ENCODE measurements at places on chromosomes 16 and 17.

GRCh38 chr16:73233846-73234424, 186.0 kb upstream of the ZFHX3 start:
- no peak for DNase-seq

DNA sequence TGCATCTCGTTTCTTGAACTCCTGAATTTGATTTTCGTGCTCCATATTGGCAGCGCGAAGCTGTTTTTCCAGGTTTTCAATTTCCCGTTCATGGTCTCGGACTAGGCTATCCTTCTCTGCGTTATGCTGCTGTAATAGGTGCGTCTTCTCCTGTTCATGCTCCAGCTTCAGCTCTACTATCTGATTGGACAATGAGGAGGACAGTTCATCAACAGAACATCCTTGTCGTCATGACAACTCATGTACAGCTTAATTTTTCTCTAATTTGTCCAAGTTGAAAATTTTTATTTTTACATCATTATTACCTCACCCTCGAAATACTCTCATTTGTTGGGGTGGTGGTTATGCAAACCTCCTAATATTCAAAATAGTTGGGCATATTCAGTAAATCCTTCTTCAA, 289.8 kb downstream of the CEP112 start:
- no peak for DNase-seq

GRCh38 chr17:903691-904481, 75.7 kb downstream of the NXN start:
- DNase-seq: peak; percentile 98

GRCh38 chr17:50352072-50352692, 6.3 kb downstream of the XYLT2 start:
- peak; percentile 61 for DNase-seq

DNA sequence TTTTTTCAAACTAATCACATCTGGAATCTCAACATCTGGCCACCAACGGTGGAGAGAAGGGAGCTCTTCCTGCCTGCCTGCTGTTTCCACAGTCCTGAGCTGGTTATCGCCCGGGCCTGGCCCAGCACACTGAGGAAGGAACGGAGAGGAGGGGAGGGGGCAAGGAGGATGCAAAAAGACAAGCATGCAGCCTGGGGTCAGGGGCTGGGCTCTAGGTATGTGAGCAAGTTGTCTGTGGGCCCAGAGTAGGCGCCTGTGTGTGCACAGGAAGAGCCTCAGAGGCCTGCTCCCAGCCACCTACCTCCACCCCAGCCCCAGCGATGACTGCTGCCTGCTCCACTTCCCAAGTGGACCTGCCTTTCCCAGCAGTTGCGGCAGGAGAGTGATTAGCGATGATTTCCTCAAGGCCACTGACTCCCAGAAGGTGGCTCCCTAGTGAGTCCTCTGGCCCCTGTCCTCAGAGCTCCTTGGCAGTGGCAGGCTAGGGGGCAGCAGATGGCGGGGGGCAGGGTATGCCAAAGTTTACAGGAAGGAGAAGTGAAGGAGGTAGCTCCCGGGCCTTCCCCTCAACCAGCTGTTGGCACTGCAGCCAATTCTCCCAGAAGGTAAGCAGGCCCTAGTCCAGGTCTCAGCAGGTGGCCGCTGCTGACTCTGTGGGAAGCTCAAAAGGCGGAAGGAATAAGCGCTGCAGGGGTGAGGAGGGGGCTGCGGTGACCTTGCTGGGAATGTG, 27.0 kb upstream of the RASD1 start:
- no peak for DNase-seq

DNA sequence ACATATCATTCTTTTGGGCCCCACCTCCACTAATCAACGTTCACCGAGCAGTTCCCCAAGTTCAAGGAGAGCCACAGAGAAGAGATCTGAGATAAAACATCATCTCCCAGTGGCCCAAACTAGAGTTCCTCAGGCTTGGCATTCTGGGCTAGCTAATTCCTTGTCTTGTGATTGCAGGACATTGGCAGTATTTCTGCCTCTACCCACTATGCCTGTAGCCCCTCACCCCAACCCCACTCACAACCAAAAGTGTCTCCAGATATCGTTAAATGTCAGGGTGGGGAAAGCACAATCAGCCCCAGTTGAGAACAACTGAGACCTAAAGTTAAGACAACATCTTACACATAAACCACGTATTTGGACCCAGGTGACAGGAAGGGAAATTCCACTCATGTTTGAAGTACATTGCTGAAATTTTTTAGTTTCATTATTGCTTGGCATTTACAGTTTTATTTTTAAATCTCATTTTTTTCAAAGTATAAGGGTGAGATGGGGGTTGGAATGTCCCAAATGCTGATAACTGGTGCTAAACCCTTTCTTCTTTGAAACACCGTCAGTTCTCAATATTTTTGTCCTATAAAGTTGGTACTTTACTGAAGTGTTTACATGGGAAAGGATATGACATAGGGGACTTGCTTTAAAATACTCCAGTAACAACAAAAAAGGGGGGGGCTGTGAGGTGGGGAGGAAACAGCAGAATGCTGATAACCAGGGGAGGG, 13.6 kb downstream of the ZC3H7A start:
- DNase-seq: peak; percentile 61

DNA sequence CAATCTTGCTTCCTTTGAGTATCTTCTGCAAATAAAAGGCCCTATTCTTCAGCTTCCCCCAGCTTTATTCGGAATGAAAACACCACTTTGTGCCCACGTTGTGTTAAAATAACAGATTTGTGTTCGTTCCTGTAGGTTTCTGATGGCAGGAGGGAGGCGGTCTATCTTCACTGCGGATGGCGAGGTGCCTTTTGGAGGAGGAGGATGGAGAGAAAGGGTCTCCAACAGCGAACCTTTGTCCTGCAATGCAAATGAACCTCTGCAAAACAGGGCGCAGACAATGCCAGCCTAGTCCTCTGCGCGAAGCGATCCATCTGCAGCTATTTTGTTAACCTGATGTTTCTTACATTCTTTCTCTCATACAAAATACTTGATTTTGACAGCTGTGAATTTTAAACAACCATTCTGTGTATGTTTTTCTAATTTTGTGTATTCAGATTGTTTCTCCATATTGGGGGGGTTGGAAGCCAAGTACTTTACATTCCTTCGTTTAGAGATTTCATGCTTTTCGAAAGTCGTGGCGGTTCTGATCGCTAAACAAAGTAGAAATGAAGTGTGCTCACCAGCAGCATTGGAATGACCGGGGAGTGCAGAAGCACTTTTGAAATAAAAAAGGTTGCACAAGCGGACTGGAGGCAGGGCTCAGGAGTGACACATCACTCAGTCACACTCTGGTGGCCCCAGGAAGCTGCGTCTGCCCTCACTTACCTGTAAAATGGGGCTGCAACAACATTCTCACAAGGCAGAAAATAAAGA, 279.0 kb upstream of the IRX5 start:
- DNase-seq: no peak

DNA sequence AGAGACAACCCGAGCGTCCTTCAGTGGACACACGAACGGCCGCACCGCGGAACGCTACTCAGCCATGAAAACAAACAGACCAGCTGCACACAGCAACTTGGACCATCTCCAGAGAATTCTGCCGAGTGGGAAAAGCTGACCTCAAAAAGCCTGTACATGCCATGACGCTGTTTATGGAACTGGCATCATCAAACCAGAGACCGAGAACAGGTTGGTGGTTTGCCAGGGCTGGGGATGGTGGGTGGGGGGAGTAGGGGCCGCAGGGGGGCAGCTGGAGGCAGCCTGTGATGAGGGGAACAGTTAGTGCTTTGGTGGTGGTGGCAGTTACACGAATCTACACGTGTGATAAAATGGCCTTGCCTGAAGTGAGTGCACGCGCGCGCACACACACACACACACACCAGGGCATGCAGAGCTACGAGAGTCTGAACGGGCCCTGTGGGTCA, 169.8 kb downstream of the LAT start:
- peak; percentile 42 for DNase-seq

DNA sequence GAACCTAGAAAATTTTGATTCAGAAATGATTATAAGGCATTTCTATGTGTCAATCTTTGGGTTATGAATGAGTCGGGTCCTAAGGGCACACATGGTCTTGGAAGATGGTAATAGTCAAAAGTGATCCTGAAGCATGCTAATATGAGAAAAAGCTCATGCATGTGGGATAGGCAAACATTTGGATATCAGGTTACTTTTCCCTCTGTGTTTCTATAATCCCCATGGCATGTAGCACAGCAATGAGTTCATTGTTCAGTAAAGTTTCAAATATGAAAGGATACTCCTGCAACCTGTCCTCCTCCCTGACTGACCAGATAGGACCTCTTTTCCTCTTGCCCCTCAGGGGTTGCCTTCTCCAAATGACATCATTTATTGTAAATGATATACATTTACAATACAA, 249.9 kb upstream of the MON1B start:
- no peak for DNase-seq

DNA sequence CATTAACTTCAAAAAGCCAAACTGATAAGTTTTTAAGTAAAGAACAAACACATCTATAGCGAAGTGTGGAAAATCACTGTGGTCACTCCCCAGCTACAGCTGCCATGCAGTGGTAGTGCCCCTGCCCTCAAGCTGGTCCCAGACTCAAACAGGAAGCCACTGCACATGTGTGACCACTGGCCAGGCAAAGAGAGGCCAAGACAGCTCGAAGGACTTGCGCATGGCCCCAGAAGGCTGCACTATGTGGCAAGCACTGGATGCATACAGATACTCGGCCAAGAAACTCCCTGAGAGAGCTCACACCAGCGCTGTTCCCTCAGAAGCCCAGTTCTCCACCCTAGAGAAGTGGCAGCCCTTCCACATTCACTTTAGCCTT, 82.4 kb downstream of the ANKRD11 start:
- peak; percentile 14 for DNase-seq

- peak; percentile 83 for DNase-seq
Observed at GRCh38 chr16:53503991-53504663, 1.1 kb upstream of the AKTIP start.

DNA sequence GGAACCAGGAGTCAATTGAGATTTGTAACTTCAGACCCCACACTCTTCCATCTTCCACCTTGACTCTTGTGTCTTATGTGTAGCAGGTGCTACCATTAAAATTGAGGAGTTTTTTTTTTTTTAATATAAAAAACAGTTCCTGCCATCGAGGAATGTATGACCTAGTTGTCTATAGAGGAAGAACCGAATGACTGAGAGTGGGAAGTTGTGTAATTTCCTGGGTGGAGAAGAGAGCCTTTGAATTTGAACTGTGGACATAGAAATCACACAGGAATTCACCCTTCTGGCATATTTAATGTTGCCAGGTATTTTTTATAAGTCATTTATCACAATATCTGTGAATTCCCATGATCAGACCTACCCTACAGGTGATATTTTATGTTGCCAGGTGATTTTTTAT, 22.0 kb downstream of the SP2 start:
- no peak for DNase-seq

DNA sequence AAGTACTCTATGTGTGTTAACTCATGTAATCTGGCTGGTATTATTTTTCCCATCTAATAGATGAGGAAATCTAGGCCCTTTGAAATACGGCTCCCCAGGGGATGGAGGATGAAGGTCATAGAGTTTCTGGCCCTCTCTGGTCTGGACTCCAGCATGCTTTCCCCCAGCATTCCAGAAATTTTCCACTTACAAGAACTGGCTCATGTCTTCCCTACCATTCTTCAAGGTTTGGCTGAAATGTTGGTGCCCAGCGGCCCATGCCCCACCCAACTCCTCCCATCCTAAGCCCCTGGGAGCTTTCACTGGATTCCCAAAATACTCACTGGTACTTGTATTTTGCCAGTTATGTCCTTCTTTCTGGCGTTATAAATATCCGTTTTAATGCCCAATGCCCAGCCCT, 237.5 kb upstream of the NLRP1 start:
- peak; percentile 17 for DNase-seq

DNA sequence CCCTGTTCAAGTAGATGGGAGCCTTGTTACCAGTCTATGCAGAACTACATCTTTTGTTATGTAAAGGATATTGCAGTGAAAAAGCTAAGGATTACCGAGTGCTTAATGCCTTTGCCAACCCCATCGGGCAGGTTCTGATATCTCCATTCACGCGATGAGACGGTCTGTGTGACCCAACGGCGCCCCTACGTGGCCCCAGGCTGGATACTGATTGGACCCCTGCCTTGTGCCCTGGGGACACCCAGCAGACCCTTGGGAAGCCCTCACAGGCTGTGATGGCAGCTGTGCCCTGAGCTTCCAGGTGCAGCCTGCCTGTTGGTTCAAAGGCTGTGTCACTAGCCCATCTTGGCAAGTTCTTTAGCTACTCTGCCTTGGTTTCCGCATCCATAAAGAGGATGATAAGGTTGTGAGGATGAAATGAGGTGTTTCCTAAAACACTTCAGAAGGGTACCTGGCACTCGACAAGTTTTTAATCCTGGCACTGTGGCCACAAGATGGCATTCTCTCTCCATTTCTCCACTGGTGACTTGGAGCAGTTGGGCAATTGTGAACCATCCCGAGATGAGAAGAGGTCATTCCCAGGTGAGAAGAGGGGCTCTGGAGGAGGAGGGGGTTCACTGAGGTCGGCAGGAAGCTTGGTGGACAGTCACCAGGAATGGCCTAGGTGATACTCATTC, 33.6 kb downstream of the HAPSTR1 start:
- DNase-seq: no peak

GRCh38 chr17:68178831-68179230, 69.0 kb upstream of the AMZ2 start:
- DNase-seq: no peak

DNA sequence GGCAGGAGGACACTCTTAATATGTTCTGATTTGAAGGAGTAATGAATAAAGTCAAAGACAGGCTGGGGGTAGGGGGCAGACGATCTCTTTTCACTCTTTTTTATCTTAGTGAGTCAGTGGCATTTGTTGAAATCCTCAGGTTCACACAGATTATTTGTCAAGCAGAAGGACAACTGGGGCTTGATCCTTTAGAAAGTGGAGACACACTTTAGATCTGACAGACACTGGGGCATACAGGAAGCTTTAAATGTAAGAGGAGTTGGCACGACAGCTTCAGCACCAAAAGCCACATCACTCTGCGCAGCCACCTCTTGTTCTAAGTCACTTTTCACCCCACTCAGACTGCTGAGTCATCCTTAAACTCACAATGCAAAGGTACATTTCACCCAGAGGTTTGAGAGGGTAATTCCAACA, 121.5 kb downstream of the STXBP4 start:
- peak; percentile 15 for DNase-seq

DNA sequence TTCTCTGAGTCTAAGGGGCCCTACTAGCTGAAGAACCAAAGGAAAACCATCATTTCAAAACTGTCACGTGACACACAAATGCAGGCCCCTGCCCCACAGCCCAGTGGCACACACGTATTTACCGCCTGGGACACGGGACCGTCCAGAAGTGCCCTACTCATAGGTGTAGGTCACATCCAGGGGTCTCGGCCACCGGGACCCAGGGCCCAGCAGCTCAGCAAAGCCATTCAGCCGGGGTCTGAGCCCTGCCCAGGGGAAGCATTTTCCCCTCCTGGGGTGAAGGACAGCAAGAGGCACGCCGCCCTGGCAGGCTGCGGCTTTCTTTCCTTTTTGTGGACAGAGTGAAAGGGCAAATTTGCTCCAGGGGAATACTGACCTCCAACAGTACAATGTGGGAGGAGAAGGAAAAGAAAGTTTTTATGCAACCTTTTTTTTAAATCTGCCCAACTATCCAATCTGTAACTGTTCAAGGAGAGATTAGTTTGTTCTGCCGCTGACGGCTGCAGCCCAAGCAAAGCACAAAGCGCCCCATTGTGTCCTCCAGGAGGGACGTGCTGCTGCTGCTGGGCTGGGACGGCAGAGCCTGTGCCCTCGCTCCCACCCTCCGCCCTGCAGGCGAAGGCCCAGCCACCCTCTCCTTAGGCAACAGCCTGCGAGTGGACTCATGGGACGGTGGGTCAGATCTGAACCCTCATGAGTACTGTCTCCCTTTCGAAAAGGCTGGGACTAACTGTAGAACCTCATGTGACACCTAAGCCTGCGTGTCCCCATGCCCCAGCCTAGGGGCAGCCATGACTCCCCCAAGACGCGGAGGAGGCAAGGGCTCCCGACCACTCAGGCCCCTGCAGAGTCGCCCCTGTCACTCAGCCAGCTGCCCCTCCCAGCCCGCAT, 21.3 kb downstream of the SLC7A5 start:
- DNase-seq: no peak

Data from EH (cell line).